Stimulated activated CD8-positive, alpha-beta memory T cell treated with anti-CD3 and anti-CD28 coated beads, Interleukin-7, amount 100 ng/mL, for 1 hour (primary cell): ENCODE measurements at places on chromosomes 7 and 10.

GRCh38 chr10:25725917-25726716 lies 207.9 kb upstream of the MYO3A start:
- no peak for DNase-seq

- DNase-seq: no peak
These were observed 114.1 kb upstream of the WNT16 start for GRCh38 chr7:121214657-121215056.

GRCh38 chr7:22426463-22427094 lies 69.6 kb upstream of the RAPGEF5 start:
- no peak for DNase-seq

GRCh38 chr10:127523476-127523875 lies 25.6 kb upstream of the NPS start:
- no peak for DNase-seq

GRCh38 chr7:106775552-106775936 lies 89.5 kb upstream of the PIK3CG start:
- DNase-seq: no peak

DNA sequence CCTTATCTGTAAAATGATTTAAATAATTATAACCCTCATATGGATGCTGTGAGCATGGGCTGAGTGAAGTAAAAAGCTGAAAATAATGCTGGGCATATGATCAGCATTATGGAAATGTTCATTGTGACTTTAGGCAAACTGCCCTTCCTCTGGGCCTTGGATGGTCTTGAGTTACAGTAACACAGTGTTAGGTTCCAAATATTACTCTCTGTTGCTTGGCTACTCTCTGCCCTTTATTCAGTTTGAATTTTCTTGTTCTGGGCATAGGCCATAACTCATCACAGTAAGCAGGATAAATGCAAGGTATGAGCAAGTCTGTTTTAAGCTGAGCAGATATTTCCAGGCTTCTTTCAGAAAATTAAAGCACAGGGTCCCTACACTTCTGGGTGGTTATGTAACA lies 868.0 kb downstream of the KCNMA1 start:
- DNase-seq: no peak

- DNase-seq: no peak
These were observed 2.3 kb downstream of the GLRX3 start for GRCh38 chr10:130138479-130138866.

- DNase-seq: no peak
These were observed 29.2 kb downstream of the CYP2W1 start for GRCh38 chr7:1012004-1012715.

GRCh38 chr10:54559498-54559897 lies 241.5 kb downstream of the PCDH15 start:
- no peak for DNase-seq

- DNase-seq: no peak
These were observed 80.3 kb upstream of the UCN3 start for GRCh38 chr10:5284311-5285057.

- DNase-seq: no peak
These were observed 35.6 kb downstream of the VPS41 start for GRCh38 chr7:38873433-38873832.

DNA sequence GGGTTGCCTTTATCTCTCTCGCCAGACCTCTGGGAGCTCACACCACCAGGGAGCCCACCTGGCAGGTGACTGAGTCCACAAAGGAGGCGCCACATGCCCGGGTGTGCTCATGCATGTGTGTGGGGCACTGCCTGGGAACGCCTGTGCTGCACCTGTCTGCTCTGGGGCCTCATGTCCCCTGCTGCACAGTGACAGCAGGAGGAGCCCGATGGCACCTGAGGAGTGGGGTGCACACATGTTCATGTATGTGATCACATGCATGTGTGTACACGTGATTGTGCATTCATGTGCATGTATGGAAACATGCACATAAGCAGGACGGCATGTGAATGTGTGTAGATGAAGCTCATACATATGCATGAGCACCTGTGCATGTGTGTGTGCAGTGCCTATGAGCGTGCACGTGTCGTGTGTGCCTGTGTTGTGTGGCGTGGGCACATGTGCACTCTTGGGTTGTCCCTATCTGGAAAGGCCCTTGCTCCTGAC lies 22.0 kb downstream of the YKT6 start:
- DNase-seq: no peak
